ENCODE measurements at places on chromosomes 4 and X.

GRCh38 chr4:145097821-145098674 lies at the start of the genes ABCE1 and ANAPC10:
TSS of gene ABCE1 (plus strand) at chr4:145098311. CDS start at chr4:145104413, 6,102 bp downstream.
TSS of gene ANAPC10 (minus strand) at chr4:145098196. CDS start at chr4:145096099, 2,097 bp downstream.
- DNase-seq, result peak; percentile 91

DNA sequence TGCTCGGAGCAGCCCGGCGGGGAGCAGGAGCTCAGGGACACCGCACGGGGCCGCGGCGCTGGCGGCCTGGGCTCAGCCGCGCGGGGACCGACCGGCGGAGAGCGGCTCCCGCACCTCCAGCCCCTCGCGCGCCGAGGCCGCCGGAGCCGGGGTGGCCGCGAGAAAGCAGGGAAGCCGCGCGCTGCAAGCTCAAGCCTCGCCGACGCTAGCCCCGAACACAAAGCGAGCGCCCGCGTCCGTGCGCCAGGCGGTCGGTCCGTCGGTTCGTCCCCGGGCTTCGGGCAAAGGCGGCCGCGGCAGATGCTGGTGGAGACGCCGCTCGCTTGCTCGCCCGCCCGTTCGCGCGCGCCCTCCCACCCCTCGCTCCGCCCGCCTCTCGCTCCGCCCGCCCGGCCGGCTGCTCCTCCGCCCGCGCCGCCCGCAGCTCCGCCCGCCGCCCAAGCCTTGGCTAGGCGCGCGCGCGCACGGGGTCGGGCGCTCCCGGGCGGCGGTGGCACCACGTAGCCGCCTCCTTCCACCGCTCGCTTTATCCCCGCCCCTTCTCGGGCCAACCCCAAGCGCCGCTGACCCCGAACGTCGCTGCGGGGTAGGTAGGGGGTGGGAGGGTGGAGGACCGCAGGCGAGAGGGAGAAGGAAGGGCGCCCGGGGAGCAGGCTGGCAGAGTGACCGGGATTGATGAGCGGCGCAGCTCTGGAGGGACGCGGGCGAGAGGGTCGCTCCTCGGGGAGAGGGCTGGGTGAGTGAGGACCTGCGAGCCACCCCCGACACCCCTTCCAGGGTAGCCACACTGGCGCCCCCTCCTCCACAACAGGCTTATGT lies at the start of gene TSPAN5:
Gene TSPAN5 (minus strand): TSS at position 325 of the 819 bp plus-strand sequence.
- no peak for DNase-seq

GRCh38 chrX:93985344-93986307 lies 311.6 kb downstream of the FAM133A start:
- no peak for DNase-seq

- no peak for DNase-seq
Measured at GRCh38 chr4:95524729-95525128, 24.0 kb downstream of the UNC5C start.

Measured in non-pigmented ciliary epithelial cell (primary cell).